ENCODE measurements at places on chromosomes 1 and 21.
A peak's percentile ranks its signal among the peaks of the same experiment; 100 is the strongest.

GRCh38 chr21:25997788-25998611 lies 172.6 kb downstream of the APP start:
- DNase-seq = peak; percentile 66

- no peak for DNase-seq
Measured at GRCh38 chr1:32998064-32998463, 33.5 kb upstream of the RNF19B start.

DNA sequence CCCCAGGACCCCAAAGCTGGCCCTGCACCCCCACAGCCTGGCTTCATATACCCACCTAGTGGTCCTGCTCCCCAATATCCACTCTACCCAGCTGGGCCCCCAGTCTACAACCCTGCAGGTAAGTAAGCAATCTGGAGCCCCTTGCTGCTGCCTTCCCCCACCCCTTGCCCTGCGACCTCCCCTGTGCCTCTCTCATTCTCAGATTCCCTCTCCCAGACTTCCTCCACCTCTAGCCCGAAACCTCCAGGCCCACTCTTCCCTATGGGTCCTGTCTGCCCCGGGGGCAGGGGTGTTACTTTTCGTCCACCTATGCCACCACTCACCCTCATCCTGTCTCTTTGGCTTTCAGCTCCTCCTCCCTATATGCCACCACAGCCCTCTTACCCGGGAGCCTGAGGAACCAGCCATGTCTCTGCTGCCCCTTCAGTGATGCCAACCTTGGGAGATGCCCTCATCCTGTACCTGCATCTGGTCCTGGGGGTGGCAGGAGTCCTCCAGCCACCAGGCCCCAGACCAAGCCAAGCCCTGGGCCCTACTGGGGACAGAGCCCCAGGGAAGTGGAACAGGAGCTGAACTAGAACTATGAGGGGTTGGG lies 2.9 kb downstream of the SHISA4 start:
- DNase-seq = no peak

GRCh38 chr1:234710381-234710780 lies 100.4 kb upstream of the IRF2BP2 start:
- DNase-seq = no peak

GRCh38 chr1:54768093-54768492 lies 3.8 kb upstream of the PARS2 start:
- DNase-seq = no peak

DNA sequence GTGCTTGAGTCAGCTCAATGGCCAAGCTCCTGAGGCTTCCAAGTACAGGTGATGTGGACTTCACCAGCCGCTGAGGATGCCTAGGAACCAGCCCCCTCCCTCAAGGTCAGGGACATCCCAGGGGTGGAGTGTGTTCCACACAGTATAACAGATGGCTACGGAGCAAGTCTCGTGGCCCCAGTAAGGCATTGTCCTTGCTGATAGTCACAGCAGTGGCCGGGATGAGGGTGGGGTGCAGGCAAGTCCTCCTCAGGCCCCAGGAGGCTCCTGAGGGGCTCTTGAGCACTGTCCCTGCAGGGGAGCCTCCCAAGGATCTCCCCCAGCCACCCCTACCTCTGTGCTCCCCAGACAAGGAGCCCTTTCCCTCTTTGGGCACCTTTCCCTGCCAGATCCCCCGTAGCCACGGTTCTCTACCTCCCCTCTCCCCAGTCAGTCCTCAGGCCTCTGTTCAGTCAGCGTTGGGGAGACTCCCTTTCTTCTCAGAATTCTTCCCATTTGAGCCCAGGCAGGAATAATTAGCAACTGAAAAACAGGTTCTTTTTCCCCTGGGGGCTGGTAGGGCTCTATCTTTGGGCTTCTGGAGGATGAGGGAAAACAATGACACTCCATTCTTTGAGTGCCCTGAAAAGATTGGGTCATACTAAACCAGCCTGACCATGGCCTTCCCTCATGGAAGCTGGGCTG lies 7.1 kb upstream of the THEM5 start:
- no peak for DNase-seq

- no peak for DNase-seq
Measured at GRCh38 chr1:21302747-21303715, 12.8 kb upstream of the ECE1 start.

- DNase-seq = peak; percentile 82
Measured at GRCh38 chr1:167221738-167222610, 1.3 kb downstream of the POU2F1 start.

DNA sequence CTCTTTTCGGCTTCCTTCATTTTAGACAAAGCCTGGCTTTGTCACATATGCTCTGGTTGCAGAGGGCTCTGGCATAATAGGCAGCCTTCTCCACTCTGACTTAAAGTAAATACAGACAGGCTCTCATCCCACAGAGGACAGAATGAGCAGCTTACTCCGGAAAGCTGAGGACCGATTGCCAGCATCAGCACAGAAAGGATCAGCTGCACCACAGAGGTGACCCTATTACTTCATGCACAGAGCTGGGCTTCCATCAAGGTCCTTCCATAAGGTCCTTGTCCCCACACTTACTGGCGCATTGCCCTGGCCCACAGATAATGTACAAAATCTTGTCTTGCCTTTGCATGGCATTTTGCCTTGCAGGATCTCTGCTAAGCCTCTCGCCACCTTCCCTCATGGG lies 67.6 kb downstream of the SEC16B start:
- peak; percentile 78 for DNase-seq

- no peak for DNase-seq
Measured at GRCh38 chr1:47192458-47193384, 2.9 kb upstream of the PDZK1IP1 start.

- DNase-seq = no peak
Measured at GRCh38 chr1:61269602-61270001, 187.2 kb downstream of the NFIA start.

GRCh38 chr1:203402629-203403337 lies 51.9 kb upstream of the FMOD start:
- DNase-seq = no peak

- DNase-seq = no peak
Measured at GRCh38 chr1:77686796-77687518, 4.5 kb upstream of the ZZZ3 start.

DNA sequence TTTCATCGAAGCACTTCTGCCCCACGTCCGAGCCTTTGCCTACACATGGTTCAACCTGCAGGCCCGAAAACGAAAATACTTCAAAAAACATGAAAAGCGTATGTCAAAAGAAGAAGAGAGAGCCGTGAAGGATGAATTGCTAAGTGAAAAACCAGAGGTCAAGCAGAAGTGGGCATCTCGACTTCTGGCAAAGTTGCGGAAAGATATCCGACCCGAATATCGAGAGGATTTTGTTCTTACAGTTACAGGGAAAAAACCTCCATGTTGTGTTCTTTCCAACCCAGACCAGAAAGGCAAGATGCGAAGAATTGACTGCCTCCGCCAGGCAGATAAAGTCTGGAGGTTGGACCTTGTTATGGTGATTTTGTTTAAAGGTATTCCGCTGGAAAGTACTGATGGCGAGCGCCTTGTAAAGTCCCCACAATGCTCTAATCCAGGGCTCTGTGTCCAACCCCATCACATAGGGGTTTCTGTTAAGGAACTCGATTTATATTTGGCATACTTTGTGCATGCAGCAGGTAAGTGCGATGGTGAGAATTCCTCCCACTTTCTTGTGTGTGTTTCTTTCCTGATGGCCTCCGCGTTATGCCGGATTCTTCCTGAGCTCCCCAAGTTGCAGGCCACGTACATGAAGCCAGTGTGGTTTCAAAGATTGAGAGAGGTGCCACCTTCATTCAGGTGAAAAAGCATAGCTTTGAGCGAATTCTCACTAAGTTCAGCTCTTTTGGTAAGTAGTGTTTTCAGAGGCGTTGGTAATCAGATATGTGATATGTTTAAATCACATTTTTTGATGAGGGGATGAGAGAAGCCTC lies 6.0 kb downstream of the NFIA start:
- no peak for DNase-seq

DNA sequence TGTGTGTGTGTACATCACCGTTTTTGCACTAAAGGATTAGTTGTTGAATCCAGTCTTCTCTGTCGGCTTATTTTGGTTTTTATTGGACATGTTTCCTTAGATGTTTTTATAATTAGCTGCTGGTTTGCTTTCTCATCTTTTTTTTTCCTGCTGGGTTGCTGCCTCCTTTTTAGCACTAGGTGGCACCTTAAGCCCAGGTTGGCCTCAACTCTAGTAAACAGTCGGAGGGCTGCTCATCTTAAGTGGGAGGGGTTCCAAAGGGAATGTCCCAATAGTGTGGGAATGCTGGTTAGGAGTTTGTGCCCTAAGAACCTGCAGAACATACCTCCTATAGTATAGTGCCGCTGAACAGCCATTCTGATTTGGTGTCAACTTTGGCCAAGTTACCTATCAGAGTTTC lies 570.1 kb upstream of the CXADR start:
- no peak for DNase-seq

DNA sequence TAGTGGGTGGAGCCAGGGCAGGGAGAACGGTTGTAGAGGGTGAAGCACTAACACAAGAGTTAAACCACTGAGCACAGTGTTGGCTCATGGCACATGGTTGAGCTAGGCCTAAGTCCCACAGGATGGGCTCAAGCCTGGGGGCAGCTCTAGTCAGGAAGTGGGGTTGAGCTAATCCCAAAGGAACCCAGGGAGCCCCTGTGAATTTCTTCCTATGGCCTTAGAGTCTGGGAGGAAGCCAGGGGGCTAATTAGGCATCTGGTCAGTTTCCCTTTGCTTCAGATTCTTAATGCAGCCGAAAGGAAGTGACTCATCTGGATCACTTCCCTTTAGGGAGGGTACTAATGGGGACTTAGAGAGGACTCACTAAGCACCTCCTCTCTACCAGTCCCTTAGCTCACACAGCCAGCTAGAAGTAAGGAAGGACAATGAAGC lies 10.1 kb downstream of the CFAP45 start:
- no peak for DNase-seq

DNA sequence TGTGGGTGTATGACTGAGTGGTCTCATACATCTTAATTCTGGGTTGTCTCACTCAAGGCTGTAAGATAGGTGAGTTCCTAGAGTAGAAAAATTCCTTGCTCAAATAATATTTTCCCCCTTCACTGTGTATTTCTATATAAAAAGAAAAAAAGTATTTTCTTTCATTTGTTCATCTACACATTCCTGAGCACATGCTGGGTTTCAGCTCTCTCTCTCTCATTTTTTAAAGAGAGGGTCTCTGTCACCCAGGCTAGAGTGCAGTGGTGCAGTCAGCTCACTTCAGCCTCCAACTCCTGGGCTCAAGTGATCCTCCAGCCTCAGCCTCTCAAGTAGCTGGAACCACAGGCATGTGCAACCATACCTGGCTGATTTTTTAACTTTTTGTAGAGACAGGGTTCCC lies 22.0 kb downstream of the DDI2 start:
- no peak for DNase-seq

DNA sequence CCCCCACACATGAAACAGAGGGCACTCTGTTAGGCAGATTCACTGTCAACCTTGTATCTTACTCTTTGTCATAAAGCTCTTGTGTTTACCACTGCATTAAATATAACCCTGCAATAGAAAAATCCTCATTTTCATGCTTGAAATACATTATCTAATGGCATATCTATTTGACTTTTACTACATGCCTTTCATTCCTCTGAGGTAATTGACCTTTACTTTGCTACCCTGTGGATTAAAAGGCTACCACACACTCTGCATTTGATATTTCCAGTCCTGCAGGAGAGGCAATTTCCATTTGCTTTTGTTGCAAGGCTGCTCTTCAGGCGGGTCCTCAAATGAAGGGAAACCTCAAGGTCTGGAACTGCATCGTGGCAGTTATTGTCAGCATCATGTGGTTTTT lies 238.0 kb downstream of the NTNG1 start:
- no peak for DNase-seq

DNA sequence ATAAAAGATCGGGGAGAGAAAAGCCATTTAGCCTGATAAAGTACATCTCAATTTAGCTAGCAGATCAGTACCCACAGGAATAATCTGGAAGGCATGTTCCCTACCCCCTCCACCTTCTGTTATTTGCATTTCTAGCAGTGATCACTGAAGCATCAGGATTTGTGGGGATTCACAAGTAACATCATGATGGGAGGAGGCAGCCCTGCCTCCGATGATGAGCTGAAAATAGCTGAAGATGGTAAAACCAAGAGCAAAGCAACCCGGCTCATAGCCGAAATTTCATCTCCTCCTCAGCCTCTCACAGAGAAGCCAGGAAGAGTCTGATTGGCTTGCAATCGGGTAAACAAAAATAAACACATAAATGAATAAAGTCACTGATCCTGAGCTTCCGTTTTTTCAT lies 2.4 kb downstream of the CCSAP start:
- DNase-seq = no peak

DNA sequence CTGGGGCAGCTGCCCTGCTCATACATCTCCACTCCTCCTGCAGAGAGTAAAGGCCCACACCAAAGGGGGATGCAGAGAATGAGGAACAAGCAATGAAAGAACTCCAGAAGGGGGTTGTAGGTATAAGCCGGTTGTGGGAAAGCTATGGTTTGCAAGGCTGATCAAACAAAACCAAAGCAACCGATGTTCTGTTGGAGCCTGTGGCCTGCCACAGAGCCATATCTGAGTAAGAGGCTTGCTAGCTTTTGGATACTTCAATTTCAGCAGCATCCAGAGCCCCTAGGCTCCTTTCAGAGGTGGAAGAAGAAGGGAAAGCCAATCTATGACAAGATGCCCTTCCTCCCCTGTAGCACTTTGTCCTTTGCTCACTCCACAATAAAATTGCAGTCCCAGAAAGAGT lies 163.2 kb downstream of the RRAGC start:
- no peak for DNase-seq

- DNase-seq = no peak
Measured at GRCh38 chr21:27406300-27407009, 439.6 kb upstream of the ADAMTS5 start.

- no peak for DNase-seq
Measured at GRCh38 chr1:245229051-245229450, 74.3 kb downstream of the KIF26B start.
